Kidney (tissue), 22 donors: ENCODE measurements at places on chromosomes 3 and 15. TPM values are rescaled to one million over a fixed set of nuclear protein-coding genes. Genes with fewer than 3 reads are reported as not detected.

DNA sequence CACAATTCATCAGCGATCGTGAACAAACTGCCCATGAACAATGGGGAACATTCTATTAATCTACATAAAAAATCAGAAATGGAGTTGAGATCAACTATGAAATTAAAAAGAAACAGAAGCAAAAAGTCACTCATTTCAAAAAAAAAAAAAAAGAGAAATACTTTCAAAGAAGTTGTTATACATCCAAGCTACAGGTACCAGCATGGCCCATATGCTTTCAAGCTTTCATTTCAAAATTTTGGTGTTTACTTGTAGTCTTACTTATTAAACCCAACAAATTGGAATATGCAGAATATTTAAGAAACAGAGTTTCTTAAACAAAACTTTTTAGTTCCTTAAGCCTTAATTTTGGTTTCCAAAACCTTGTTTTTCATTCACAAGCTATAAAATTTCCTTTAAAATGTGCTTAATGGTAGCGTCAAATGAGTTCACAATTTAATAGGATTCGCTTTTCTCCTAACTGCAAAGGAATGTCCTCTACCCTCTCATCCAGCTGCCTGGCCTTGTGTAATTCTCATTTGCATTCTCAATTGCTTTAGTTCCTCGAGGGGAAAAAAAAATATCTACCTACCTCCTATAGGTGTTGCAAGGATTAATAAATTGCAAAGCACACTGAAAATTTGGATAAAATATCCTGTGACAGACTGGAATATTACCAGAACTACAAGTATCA is 565.2 kb downstream of the ROBO1 start:
- no peak overlapping the region for H3K27ac ChIP-seq
- H3K4me1 ChIP-seq: no peaks in the 10 kb centered on the region
- no peak overlapping the region for H3K4me3 ChIP-seq
- no peaks in the 10 kb centered on the region for H3K36me3 ChIP-seq
- DNase-seq: no peak

Gene SLC9C1
- 1.2 TPM for total RNA-seq

Gene LRRC31
- total RNA-seq: 0.76 TPM

Gene LMAN1L
- not detected for total RNA-seq

DNA sequence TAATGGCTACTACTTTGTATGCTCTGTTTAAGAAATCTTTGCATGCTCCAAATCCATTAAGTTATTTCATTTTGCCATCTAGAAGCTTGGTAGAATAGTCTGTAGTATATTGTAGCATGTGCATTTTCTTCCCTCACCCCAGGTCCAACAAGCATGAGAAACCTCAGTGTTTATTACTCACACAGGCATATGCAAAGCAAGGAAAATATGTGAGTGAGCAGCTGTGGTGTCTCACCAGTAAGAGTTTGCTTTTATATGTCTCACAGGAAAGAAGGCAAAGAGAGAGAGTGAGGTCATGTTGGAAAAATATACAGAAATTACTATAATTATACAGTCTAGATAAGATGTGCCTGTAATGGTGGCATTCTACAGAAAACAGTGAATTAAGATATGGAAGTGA is 312.5 kb downstream of the C3orf38 start:
- no peaks in the 10 kb centered on the region for H3K36me3 ChIP-seq
- H3K4me3 ChIP-seq: no peak overlapping the region

Gene ALDH1L1
- total RNA-seq: 60.0 TPM

Gene GPR15
- not detected for total RNA-seq

- H3K4me3 ChIP-seq: no peak overlapping the region
- no peak for DNase-seq
- H3K36me3 ChIP-seq: no peaks in the 10 kb centered on the region
- peaks cover 3% of the 10 kb centered on the region for H3K4me1 ChIP-seq
- H3K27ac ChIP-seq: no peak overlapping the region
These were observed 90.0 kb downstream of the IL5RA start for GRCh38 chr3:3020209-3020608.

DNA sequence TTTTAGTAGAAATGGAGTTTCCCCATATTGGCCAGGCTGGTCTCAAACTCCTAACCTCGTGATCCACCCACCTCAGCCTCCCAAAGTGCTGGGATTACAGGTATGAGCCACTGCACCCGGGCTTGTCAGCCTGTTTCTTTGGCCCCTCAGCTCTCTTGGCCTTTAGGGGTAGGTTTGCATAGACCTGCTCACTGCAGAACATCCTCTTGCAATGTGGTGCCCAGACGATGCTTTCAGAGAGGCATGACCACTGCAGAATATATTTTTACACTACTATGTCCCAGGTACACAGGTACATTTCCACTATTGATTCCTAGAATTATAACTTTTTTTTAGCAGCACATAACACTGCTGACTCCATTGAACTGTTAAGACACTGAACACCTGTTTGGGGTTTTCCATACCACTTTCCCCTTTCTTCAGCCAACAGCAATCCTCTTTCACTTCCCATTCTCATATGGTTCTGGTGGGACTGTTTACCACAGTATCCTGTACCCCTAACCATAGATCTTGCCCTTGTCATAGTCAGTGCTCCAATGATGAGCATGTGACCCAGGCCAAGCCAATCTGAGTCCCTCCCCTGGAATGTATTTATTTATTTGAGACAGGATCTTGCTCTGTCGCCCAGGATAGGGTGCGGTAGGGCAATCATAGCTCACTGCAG is 21.1 kb downstream of the CCDC32 start:
- no peak for DNase-seq
- no peak overlapping the region for H3K4me3 ChIP-seq
- no peaks in the 10 kb centered on the region for H3K27me3 ChIP-seq
- no peaks in the 10 kb centered on the region for H3K4me1 ChIP-seq
- no peak overlapping the region for H3K27ac ChIP-seq

GRCh38 chr3:24181256-24181655 is 236.2 kb downstream of the NR1D2 start:
- H3K27me3 ChIP-seq: no peaks in the 10 kb centered on the region
- H3K36me3 ChIP-seq: no peaks in the 10 kb centered on the region
- no peaks in the 10 kb centered on the region for H3K4me1 ChIP-seq
- no peak for DNase-seq

Gene CLDN18
- total RNA-seq: not detected

Gene CLK3
- total RNA-seq: 66.3 TPM
